ENCODE measurements at places on chromosomes 5 and 9. TPM values are rescaled to one million over a fixed set of nuclear protein-coding genes. Genes with fewer than 3 reads are reported as not detected.

Gene PCDHGB1
- total RNA-seq = not detected

Gene SEC24A
- total RNA-seq = 22.2 TPM

Gene HTR4
- not detected for total RNA-seq

Gene PDE4D
- total RNA-seq = 62.0 TPM

Gene ACOT12
- not detected for total RNA-seq

Gene IL4
- total RNA-seq = not detected

DNA sequence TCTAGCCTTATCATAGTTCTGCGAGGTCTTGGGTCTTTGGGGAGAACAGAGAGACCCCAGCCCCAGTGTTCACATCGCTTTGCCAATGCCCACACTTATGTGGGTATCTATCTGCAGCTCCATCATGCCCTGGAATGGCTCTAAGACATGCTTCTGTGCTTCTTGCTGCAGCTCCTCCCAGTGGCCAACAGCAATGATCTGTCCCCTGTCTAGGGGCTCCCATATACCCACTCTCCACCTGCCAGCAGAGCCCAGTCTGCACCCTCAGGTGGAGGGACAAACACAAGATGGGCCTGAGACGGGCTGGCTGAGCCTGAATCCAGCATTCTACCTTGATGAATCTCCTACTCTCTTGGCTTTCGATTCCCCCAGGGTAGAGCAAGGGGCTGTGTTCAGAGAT is 14.6 kb upstream of the DAP start:
- H3K4me3 ChIP-seq = no peak overlapping the region
- no peak for DNase-seq
- peaks cover 7% of the 10 kb centered on the region for H3K27me3 ChIP-seq
- peaks cover 4% of the 10 kb centered on the region for H3K4me1 ChIP-seq
- H3K27ac ChIP-seq = no peak overlapping the region
- H3K36me3 ChIP-seq = no peaks in the 10 kb centered on the region

DNA sequence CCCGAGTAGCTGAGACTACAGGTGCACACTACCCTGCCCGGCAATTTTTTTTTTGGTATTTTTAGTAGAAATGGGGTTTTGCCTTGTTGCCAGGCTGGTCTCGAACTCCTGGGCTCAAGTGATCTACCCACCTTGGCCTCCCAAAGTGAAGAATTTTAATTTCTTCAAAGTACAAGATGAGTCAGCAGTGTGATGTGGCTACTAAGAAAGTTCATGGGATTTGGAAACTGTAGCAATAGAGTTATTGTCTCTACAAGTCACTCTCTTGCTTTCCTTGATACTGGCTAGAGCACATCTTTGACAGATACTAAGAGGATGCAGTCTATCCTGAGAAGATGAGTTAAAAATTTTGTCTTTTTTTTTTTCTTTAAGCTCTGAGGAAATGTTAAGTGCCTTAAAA is 1.6 kb downstream of the CREB3 start:
- no peak overlapping the region for H3K27ac ChIP-seq
- H3K36me3 ChIP-seq = peaks cover 41% of the 10 kb centered on the region
- peaks cover 20% of the 10 kb centered on the region for H3K4me1 ChIP-seq
- H3K4me3 ChIP-seq = no peak overlapping the region
- H3K27me3 ChIP-seq = no peaks in the 10 kb centered on the region

GRCh38 chr9:19976226-19976625 is 187.4 kb upstream of the SLC24A2 start:
- H3K4me1 ChIP-seq = peaks cover 17% of the 10 kb centered on the region
- peaks cover 5% of the 10 kb centered on the region for H3K36me3 ChIP-seq
- no peaks in the 10 kb centered on the region for H3K27me3 ChIP-seq
- peak; percentile 44 for DNase-seq
- H3K27ac ChIP-seq = peak overlapping the region; percentile 33

DNA sequence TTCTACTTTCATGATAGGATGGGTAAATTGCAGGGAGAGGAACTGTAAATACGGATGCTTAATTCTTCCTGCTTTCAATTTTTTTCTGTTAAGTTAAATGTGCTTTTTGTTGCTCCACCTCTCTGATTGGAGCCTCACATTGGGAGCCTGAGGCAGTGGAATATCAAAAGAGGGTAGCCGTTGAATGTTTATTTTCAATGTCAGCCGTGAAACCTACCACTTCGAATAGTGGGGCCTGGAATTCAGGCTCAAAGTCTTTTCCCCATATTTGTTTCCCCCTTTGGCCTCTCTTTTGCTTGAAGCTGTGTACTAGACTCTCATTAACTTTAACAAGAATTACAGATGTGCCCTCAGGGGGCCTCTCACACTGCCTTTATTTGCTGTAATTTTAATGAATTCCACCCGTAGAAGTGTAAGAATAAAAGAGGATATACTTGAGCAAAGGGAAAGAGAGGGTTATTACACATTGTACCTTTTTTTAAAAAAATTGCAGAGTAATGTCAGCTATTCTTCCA is 29.0 kb downstream of the PSAT1 start:
- peaks cover 61% of the 10 kb centered on the region for H3K36me3 ChIP-seq
- peak overlapping the region; percentile 51 for H3K27ac ChIP-seq
- no peak overlapping the region for H3K4me3 ChIP-seq
- H3K27me3 ChIP-seq = no peaks in the 10 kb centered on the region
- H3K4me1 ChIP-seq = peaks cover 8% of the 10 kb centered on the region
- DNase-seq = no peak

- no peak overlapping the region for H3K4me3 ChIP-seq
- peaks cover 11% of the 10 kb centered on the region for H3K27me3 ChIP-seq
- H3K4me1 ChIP-seq = no peaks in the 10 kb centered on the region
- H3K27ac ChIP-seq = no peak overlapping the region
- no peak for DNase-seq
Observed at GRCh38 chr5:133371371-133372155, 240.8 kb downstream of the FSTL4 start.

- H3K36me3 ChIP-seq = no peaks in the 10 kb centered on the region
- H3K27me3 ChIP-seq = peaks cover 2% of the 10 kb centered on the region
Observed at GRCh38 chr9:101325053-101325452, 59.8 kb downstream of the BAAT start.

GRCh38 chr9:95509851-95510708 is 6.7 kb downstream of the PTCH1 start:
- peak overlapping the region; percentile 76 for H3K4me3 ChIP-seq
- DNase-seq = no peak
- H3K36me3 ChIP-seq = peaks cover 4% of the 10 kb centered on the region
- H3K4me1 ChIP-seq = peaks cover 42% of the 10 kb centered on the region
- H3K27ac ChIP-seq = peak overlapping the region; percentile 83

DNA sequence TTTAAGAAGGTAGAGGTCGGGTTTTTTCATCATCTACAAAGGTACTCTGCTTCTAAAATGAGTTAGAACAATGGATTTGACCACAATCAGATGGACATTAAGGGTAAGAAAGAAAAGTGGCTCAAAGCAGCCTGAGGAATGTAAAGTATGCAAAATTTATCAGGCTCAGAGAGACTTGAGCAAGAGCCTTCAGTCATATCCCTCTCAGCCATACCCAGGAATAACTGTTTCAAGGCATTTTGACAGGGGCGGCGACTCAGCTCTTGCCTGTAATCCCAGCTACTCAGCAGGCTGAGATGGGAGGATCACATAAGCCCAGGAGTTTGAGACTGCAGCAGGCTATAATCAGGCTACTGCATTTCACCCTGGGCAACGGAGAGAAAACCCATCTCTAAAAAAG is 38.8 kb upstream of the ANXA2R start:
- H3K27me3 ChIP-seq = no peaks in the 10 kb centered on the region

DNA sequence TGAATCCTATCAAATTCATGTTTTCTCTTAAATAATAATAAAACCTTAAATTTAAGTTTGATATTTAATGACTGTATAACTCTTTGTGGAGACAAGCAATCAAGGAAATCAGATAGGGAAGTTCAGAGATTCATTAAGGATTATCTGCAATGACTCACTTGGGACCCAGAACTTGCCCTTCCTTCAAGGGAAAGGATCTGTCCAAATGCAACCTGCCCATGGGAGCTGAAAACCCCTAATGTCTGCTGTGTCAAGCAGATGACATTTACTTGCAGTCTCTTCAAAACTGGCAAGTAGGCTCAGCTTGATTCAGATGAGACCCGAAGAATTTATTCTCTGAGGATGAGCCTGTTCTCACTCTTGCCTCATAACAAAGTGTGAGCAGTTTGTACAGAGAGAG is 1577.6 kb downstream of the EFNA5 start:
- no peaks in the 10 kb centered on the region for H3K36me3 ChIP-seq
- H3K4me3 ChIP-seq = no peak overlapping the region
- H3K27me3 ChIP-seq = no peaks in the 10 kb centered on the region

- no peak overlapping the region for H3K4me3 ChIP-seq
- H3K36me3 ChIP-seq = no peaks in the 10 kb centered on the region
- DNase-seq = no peak
- no peaks in the 10 kb centered on the region for H3K27me3 ChIP-seq
- no peak overlapping the region for H3K27ac ChIP-seq
Observed at GRCh38 chr5:53971551-53971950, 338.8 kb downstream of the ARL15 start.

DNA sequence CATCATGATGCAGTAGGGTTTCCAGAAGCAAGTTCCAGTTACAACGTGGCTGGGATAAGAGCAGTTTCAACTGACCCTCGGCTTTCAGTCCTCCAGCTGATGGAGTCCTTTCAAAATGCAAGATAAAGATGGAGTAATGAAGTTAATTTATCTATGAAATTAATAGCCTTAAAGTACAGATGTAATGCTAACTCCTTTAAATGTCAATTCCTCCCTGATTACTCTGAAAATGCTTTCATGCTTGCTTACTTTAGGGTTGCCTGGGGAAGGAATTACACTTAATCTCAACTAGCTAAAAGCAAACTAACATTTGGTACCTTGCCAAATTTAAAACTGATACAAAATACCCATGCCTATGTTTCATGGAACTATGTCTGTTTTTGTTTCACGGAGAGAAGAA is 178.4 kb downstream of the KIAA0825 start:
- DNase-seq = no peak
- H3K27ac ChIP-seq = no peak overlapping the region
- no peaks in the 10 kb centered on the region for H3K36me3 ChIP-seq
- no peaks in the 10 kb centered on the region for H3K4me1 ChIP-seq
- no peak overlapping the region for H3K4me3 ChIP-seq
- H3K27me3 ChIP-seq = no peaks in the 10 kb centered on the region

GRCh38 chr5:95808013-95808685 is 14.4 kb downstream of the GLRX start:
- H3K36me3 ChIP-seq = peaks cover 42% of the 10 kb centered on the region
- H3K27ac ChIP-seq = peak overlapping the region; percentile 86
- peak overlapping the region; percentile 2 for H3K4me3 ChIP-seq

GRCh38 chr5:93294996-93295395 is 286.0 kb downstream of the NR2F1-AS1 start:
- no peak overlapping the region for H3K27ac ChIP-seq
- no peaks in the 10 kb centered on the region for H3K4me1 ChIP-seq
- no peak for DNase-seq
- H3K27me3 ChIP-seq = no peaks in the 10 kb centered on the region
- no peak overlapping the region for H3K4me3 ChIP-seq

DNA sequence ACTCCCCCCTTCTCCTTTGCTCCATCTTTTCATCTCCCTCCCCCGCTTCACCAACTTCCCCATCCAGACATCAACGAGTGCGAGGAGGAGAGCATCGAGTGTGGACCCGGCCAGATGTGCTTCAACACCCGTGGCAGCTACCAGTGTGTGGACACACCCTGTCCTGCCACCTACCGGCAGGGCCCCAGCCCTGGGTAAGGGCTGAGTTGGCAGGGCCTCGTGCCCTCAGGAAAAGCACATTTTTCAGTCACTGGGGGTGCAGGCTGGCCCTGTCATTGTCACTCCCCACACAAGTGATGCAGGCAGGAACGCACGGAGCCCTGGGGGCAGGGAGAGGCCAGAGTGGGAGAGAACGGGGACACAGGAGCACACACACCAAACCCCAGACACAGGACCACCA is 12.4 kb upstream of the ASS1 start:
- no peak overlapping the region for H3K27ac ChIP-seq
- no peak for DNase-seq
- no peak overlapping the region for H3K4me3 ChIP-seq
- H3K4me1 ChIP-seq = peaks cover 4% of the 10 kb centered on the region

DNA sequence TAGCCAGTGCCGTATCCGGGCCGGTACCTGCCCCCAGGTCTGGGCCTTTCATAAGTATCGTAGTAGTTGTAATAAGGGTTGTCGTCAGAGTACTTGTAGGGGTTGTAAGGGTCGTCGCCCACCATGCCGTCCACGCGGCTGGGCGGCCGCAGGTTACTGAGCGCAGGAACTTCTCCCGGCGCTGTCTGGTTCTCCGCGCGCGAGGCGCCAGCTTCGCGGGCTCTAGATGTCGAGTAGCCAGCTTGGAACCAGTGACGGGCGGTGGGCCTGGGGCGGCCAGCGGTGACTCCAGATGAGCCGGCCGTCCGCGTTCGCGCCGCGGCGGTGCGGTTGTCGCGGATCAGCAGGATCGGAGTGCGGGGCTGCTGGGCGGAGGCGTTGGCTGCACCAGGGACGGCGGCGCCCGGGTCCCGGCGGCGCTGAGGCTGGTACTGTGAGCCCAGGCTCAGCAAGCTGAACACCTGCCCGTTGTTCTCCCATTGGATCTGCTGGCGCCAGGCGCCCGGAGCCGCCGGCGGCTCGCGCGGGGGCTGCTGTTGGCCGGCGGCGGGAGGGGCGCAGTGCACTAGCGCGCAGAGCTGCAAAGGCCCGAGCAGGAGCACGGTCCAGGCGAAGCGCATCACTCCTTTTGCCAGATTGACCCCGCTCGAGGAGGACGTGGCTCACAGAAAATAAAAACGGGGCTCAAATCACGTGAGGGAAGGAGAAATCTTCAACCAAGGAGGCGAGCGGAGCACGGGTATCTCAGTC is 518 bp downstream of the LOX start:
- no peak overlapping the region for H3K27ac ChIP-seq
- no peak for DNase-seq
- H3K36me3 ChIP-seq = no peaks in the 10 kb centered on the region
- peaks cover 76% of the 10 kb centered on the region for H3K27me3 ChIP-seq
- H3K4me3 ChIP-seq = peak overlapping the region; percentile 52

- H3K4me3 ChIP-seq = no peak overlapping the region
- no peak overlapping the region for H3K27ac ChIP-seq
- DNase-seq = no peak
- peaks cover 2% of the 10 kb centered on the region for H3K36me3 ChIP-seq
- H3K27me3 ChIP-seq = peaks cover 4% of the 10 kb centered on the region
Observed at GRCh38 chr5:66708368-66708767, 112.2 kb downstream of the MAST4 start.

DNA sequence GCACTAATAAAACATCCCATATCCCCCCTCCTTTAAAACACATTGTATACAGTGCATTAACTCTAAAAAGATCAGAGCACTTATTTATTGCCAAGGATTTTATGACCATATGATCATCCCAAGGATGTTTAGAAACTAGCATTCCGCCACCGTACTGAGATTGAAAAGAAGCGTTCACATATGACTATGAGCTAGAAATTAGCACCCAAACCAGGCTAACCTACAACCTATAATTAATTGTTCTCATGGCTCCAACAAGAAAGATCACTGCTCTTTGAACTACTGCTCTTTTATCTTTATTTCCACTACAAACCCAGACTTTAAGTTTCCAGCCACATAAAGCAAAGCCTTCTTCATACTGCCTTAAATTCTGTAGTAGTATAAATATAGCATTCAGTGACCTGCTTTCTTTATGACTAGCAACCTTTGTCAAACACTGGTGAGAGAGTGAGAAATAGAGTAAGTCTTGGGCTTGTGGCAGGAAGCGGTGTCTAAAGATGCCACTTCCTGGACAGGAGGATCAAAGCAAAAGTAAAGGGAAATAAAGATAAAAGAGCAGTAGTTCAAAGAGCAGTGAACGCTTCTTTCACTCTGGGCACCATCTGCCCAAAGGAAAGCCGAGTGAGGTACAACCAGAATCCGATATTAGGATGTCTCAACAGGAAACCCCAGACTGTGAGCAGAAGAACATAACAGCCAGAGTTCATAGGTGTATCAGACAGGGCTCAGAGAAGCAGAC is 151.1 kb upstream of the ERCC6L2 start:
- H3K4me3 ChIP-seq = peak overlapping the region; percentile 4
- peaks cover 22% of the 10 kb centered on the region for H3K36me3 ChIP-seq
- H3K27ac ChIP-seq = peak overlapping the region; percentile 71
- H3K4me1 ChIP-seq = peaks cover 33% of the 10 kb centered on the region
- H3K27me3 ChIP-seq = peaks cover 31% of the 10 kb centered on the region

Measured in activated CD4-positive, alpha-beta T cell treated with anti-CD3 and anti-CD28 coated beads, Interleukin-2, amount 10 ng/mL, durations not matched to agents 7 days and 5 days (primary cell).